ENCODE measurements at places on chromosomes 12 and 14.

GRCh38 chr12:105960319-105961083 lies 178.3 kb downstream of the NUAK1 start:
- DNase-seq: no peak

GRCh38 chr12:113161415-113162016 lies 12.0 kb downstream of the CFAP73 start:
- peak; percentile 48 for DNase-seq

- DNase-seq: peak; percentile 6
Observed at GRCh38 chr14:80055667-80056496, 155.4 kb downstream of the DIO2 start.

DNA sequence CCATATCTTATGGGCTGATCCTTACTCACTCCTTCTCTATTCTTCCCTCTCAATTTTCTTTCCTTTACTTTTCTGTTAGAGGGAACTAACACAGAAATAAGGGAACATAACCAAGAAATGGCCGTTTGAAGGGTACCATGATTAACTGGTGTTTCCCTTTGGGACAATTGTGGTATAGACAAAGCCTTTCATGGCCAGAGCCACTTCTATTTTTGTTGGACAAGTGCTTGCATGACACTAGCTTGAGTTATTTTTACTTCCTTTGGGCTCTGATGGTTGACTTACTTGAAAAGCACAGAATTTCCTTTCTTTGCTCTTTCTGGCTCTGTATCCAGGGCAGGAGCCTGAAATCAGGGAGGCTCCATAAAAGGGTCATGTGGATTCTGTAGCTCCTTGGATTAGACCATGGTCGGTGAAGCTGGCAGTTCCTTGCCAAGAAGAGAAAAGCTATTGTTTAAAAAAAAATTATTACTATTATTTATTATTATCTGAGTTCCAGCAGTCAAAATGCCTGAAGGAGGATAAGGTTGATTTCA lies 130.6 kb downstream of the KTN1 start:
- no peak for DNase-seq

- DNase-seq: no peak
Observed at GRCh38 chr12:2664721-2665577, 129.8 kb upstream of the FKBP4 start.

DNA sequence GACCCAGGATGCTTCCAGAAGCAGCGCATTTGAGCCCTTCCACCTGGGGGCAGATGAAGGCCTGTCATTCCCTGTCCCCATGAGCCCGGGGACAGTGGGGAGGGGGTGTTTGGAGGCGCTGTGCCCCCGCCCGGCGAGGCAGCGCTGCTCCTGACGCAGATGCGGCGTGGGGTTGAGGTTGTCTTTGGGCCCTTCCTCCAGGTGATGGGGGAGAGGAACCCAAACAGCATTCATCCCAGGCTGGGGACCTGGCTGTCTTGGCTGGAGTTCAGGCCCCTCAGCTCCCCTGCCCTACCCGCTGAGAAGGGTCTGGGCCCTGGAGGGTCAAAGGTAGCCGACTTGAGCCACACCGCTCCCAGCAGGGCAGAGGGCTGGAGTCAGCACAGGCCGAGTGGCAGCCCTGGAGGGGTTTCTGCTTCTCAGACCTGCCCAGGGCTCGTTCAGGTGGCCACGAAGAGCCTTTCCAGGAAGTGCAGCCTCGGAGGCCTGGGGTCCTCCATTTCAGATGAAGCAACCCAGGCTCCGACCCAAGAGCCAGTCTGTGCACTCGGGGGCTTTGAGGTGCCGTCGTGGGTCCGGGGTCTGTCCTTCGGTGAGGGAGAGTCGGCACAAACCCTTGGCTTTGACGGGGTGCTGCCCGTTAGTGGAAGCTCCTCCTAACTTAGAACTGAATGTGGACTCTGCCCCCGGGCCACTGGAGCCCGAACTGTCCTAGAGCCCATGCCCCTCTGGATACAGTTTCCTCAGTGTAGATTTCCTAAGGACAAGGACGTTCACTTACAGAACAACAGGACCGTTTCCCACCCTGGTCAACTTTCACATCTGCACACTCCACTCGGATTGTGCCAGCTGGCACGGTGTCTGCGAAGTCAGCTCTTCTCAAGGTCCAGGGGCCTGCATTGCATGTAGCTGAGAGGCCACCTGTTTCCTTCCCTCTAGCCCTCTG lies 16.1 kb downstream of the ACADS start:
- no peak for DNase-seq

DNA sequence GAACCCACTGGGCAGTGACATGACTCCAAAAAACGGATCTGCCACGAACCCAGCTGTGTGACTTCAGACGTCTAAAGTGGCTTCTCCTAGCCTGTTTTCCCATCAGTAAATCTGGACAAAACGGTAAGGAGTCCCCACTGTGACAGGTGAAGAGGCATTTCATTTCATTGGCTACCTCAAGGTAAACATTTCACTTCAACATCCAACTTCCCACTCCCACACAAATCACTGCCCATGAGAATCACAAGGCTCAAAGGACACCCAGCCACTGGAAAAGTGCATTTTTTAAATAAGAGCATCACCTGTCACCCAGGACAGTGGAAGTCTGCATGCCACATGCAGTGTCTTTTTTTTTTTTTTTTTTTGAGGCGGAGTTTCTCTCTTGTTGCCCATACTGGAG lies 27.9 kb downstream of the HSP90AA1 start:
- no peak for DNase-seq

DNA sequence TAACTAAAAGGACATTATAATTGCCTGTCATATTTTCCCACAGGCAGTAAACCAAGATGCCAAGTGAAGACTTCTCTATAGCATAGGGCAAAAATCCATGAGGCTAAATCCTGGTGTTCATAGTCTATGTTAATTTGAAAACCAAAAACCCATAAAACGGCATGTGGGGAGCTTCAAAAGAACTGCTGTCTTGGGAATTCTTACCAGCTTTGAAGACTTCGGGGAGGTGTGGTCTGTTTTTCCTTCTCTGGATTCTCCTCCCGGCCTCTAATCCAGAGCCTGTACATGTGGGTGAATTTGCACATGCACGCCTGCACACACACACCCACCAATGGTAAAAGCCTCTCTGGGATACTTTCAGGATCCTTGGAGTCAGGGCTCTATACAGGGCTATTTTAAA lies 61.9 kb upstream of the IFNG-AS1 start:
- DNase-seq: no peak

- peak; percentile 63 for DNase-seq
Observed at GRCh38 chr14:71932229-71932981, at the start of gene RGS6. TSS of gene RGS6 (plus strand) at chr14:71932429.

DNA sequence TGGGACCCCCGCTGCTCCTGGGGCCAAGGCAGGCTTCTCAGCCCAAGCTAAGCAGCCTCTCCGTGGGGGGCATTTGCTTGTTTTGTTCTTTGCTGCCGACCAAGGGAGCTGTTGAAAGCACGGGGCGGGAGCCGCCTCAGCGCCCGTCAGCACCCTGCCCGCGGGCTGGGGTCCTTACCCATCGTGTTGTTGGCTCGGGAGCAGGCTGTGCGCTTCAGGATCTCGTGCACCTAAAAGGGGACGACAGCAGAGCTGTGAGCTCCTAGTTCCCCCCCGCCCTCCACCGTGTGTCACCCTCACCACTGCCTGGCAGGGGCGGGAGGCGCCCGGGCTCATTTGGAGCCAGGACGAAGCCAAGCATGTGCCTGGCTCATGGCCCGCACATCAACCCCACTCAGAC lies 117.5 kb downstream of the ANO2 start:
- no peak for DNase-seq

GRCh38 chr12:89884952-89885351 lies 176.3 kb upstream of the ATP2B1 start:
- DNase-seq: no peak

DNA sequence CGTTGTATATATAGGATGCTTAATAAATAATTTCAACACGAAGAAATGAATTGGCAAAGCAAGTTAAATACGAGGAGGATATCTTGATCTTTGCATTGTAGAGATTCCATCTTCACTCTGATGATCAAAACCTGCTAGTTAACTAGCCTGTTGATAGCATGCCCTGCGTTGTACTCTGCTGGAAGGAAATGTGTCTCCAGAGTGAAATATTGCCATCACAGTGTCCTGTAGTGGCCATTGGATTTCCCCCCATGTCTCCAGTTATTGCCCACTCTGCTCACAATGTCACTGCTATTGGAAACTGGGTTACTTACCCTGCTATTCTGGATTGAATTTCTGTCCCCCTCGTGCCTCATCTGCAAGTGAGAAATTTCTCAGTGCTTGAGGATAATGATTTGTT lies 109.6 kb downstream of the PLEKHA5 start:
- DNase-seq: no peak

- no peak for DNase-seq
Observed at GRCh38 chr12:68825569-68826217, 17.7 kb downstream of the MDM2 start.

GRCh38 chr14:71060274-71060673 lies 153.0 kb downstream of the PCNX1 start:
- no peak for DNase-seq

- DNase-seq: peak; percentile 31
Observed at GRCh38 chr14:99256483-99256874, 15.5 kb downstream of the BCL11B start.

- no peak for DNase-seq
Observed at GRCh38 chr12:53564278-53564677, 57.0 kb upstream of the NPFF start.

DNA sequence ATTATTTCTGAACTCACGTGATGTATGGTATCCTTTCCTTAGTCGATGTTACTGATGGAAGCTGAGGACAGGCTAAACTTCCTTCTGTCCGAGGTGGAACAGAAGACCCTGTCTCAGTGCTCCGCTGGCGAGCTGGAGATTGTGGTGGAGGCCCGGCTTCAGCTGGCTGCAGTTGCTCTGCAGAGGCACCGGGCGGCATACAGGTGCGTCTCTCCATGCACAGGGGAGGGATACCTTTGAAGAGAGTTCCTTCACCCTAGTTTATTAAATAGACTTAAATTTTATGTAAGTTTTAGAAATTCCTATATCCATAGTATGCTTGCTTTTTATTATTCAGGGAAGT lies 186.7 kb upstream of the NEDD1 start:
- peak; percentile 55 for DNase-seq

GRCh38 chr12:2504577-2504976 lies 290.2 kb upstream of the FKBP4 start:
- DNase-seq: no peak

DNA sequence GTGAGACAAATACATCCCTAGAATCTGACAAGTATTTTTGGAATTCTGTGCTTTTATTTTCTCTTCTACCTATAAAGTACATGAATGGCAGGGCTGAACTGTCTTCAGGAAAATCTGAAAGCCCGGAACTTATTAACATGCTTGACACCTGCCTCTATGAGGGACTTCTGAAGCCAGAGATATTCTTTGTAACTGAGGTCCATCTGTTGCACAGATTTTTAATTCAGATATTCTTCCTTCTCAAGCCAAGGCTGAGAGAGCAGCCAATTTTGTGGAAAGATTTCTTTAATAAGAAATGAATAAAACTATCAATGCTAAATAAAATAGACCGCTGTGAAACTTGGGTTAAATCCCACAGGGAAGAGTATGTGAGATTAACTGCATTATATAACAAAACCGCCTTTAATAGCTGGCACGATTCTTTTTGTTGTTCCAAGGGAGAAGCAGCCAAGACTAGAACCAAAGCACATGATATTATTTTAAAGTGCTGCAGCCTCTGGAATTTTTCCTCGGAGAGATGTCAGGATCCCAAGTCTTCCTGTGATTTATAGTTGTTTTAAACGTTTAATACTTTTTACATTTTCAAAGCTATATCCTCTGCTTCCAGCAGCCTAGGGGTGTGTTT lies 148.9 kb downstream of the CRADD start:
- DNase-seq: no peak

- DNase-seq: no peak
Observed at GRCh38 chr12:130437555-130438242, 100.0 kb downstream of the PIWIL1 start.

GRCh38 chr12:39413836-39414771 lies 28.8 kb downstream of the KIF21A start:
- DNase-seq: no peak

DNA sequence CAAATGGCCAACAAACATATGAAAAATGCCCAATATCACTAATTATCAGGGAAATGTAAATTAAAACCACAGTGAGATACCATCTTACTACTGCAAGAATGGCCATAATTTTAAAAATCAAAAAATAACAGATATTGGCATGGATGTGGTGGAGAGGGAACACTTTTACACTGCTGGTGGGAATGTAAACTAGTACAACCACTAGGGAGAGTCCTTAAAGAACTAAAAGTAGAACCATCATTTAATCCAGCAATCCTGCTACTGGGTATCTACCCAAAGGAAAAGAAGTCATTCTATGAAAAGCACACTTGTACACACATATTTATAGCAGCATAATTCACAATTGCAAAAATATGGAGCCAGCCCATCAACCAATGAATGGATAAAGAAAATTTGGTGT lies 459.7 kb downstream of the GXYLT1 start:
- DNase-seq: no peak

- DNase-seq: no peak
Observed at GRCh38 chr12:79765157-79765556, 74.4 kb upstream of the PAWR start.

GRCh38 chr12:112218150-112218549 lies 92.8 kb downstream of the TRAFD1 start:
- DNase-seq: no peak

DNA sequence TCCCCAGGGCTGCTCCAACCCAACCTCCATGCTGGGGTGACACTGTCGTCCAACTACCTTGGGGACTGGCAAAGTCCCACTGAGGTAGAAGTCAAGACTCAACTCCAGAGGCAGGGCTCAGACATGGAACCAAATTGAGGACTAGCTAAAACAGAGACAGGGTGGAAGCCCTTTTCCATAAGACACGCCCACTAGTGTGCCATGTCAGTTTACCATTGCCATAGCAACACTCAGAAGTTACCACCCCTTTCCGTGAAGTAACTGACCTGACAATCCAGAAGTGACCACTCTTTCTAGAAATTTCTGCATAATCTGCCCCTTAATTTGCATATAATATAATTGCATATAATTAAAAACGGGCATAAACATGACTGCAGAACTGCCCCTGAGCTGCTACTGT lies 409.6 kb downstream of the MED13L start:
- no peak for DNase-seq

GRCh38 chr12:71183846-71184245 lies 26.0 kb upstream of the TSPAN8 start:
- DNase-seq: no peak

GRCh38 chr12:22729957-22730443 lies 105.0 kb downstream of the ETNK1 start:
- DNase-seq: no peak

DNA sequence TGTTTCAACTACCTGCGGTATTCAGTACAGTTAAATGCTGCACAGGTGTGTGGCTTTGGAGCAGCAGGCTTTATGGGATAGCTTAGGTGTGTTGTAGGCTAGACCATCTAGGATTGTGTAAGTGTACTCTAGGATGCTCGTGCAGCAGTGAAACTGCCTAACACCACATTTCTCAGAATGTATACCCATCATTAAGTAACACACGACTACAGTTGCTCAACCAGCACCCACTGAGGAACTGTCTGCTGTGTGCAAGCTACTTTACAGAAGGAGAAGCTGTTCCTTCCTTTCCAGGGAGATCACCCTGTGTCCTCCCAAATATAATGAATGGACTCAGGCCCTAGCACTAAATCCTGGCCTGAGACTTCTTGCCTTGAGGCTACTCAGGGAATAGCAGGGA lies 94.8 kb downstream of the SLC24A4 start:
- DNase-seq: no peak

Data from activated CD4-positive, alpha-beta T cell treated with anti-CD3 and anti-CD28 coated beads for 36 hours (primary cell).